D341Med (cell line): ENCODE measurements at places on chromosomes 2 and 18.

DNA sequence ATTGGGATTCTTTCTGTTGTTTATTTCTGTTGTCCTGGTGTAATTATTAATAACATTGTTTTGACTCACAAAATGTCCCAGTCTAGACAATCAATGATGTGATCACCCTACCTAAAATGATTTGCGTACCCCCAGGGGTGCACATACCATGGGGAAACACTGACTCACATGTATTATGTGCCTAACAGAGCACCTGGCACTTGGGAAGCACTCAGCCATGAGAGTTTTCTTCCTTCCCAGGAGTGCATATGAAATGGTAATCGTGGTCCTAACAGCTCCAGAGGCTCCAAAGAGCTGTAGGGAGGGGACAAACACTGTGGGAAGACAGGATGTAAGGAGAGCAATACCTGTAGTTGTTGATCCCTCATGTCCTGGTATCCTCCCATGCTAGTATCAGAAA, 187.8 kb upstream of the ERBB4 start:
- DNase-seq, result no peak

DNA sequence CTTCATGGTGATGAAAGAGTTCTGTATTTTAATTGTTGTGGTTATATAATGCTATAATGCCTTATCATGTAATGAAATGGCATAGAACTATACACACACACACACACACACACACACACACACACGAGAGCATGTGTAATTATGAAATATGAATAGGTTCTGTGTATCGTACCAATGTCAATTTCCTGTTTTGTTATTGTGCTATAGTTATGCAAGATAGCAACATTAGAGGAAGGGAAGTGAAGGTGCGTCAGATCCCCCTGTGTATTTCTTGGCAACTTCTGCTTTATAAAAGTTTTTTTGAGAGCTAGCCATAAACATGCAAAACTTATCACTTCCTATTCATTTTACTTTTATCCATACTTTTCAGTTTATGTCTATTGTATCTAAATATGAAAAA, 60.7 kb upstream of the ARHGAP15 start:
- no peak for DNase-seq

GRCh38 chr18:28439870-28440269, 262.9 kb upstream of the CDH2 start:
- DNase-seq, result no peak

GRCh38 chr18:35528749-35529274, 31.1 kb upstream of the INO80C start:
- DNase-seq, result no peak

DNA sequence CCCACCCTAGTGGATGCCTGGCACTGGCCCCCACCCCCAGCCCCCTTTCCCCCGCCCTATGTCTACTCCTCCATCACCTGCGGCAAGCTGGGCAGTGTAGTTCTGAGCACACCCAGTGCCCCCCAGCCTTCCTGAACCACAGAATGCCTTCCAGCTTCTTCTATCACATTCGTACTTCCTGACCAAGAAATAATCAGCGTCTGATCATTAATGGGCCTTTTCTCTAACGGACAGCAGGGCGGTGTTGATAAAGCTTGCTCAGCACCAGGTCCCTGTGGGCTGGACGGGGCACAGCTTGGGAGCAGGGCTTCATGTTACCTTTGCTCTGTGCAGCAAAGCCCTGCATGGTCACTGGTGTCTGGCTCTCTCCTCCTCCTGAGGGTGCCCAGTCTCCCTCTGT, 15.4 kb downstream of the UXS1 start:
- no peak for DNase-seq

DNA sequence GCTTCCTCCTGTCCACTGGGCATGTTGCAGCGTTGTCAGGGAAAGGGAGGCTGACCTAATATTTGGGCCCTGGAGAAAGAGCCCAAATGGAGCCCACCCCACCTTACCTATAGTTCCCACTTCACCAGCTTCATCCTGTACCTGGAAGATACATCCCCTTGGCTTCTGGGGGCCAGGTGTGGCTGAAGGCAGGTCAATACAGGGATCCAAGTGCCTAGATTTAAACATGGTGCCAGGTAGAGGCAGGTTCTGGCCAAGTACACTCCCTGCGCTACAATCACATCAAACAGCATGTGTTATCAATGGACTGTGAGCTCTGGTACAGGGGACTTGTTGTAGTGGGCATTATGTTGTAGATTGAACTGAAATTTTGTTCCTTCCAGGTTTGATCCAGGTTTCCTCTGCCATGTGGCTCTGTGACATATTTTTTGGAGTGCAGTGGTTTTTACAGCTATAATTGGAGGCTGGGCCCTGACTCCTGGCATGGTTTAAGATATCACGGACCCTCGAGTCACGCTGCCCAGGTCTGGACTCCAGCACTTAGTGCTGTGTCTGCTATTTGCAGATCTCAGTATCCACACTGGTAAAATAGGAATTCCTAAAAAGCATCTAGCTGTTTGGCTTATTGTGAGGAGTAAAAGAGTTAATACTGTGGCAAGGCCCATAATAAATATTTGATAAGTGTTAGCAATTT, 23.8 kb downstream of the MYCN start:
- DNase-seq, result no peak

GRCh38 chr2:232434091-232434490, 21.9 kb upstream of the ALPI start:
- peak; percentile 6 for DNase-seq

GRCh38 chr2:47272031-47272864, 117.1 kb upstream of the STPG4 start:
- DNase-seq, result peak; percentile 95

DNA sequence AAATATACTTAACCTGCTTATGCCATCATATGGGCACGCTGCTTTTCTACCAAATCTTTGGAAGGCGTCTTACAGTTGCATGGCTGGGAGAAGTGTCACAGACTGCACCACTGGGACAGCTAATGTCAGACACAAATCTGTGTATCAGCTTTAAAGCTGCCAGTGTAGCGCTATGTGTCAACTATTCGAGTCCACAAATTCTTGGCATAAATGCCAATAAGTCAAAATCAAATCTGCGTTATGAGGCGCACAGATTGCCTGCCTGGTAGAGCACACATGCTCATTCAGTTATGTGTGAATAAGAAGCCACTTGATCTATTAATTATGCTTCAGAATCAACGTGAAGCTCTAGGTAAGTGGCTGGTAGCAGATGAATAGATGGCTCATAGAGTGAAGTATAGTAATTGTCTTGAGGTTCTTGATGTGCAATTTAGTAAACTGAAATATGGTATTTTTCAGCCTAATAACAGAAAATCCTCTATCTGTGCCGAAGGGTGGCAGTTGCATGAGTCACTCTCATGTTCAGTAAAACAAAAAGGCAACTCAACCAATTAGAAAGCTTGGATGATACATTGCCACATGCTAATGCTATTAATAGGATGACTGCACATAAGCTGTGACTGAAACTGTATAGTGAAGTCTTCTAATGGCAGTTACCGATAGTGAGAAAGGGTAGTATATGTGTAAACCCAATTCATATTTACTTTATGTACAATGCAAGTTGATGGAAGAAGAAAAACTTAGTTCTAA, 52.0 kb downstream of the DCC start:
- no peak for DNase-seq
